ENCODE measurements at places on chromosomes 1 and 21. TPM values are rescaled to one million over a fixed set of nuclear protein-coding genes. Genes with fewer than 3 reads are reported as not detected.

DNA sequence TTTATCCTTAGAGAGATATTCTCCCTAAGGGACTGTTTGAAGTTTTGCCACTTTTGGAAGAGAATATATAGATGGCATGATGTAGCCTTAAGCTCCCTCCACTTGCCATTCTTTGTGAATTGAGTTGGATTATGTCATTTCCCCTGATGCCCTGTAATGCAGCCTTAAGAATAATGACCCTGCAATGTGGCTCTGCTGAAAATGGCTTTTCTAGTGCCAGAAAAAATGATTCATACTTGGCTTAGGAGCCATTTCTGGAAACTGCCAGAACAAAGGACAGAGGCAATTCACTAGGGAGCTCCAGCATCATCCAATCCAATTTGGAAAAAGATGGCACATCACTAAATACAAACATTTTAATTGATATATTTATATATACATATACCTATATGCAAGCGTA is 265.3 kb downstream of the SPATA17 start:
- DNase-seq: no peak

DNA sequence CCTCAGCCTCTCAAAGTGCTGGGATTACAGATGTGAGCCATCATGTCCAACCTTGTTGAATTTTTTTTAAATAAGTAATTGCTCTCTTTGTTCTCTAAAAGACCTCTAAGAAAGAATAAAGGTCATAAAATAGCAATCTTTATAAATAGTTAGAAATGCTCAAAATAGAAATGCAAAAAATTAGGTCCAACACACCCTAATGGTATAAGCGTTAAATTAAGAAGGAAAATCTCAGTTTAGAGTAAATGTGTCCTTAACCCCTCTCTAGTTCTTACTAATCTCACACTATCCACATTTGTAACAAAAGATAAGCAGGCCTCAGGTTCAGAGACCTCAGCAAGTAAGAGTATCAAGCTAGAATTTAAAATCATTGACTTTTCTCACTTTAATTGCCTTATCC is 38.3 kb upstream of the GLIS1 start:
- no peak for DNase-seq

- DNase-seq: no peak
Observed at GRCh38 chr1:187878883-187879282, 1050.1 kb downstream of the PLA2G4A start.

DNA sequence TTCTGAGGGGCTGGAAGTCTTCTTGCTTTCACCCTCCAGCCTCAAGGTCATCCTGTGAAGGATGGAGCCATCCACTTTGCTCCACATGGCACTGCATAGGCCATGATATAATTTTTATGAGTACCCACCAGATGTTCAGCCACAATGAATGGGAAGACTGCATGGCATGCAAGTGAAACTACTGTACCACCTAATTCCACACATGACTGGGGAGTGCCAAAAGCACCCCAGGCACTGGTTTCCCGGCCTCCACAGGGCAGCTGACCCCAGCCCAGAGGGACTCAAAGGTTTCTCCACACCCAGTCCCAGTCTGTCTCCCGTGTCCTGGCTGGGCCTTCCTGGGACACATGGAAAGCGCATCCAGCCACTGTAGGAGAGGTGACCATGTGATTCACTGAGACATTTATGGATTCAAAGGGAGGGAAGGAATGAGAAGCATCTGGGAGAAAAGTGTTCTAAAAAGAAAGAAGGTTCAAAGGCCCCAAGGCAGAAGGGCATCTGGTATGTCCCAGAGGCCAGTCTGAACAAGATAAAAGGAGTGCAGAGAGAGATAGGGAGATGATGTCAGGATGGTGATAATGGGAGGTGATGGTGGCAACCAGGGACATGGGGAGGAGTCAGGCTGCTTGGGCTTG is 12.1 kb downstream of the RHOU start:
- no peak for DNase-seq

DNA sequence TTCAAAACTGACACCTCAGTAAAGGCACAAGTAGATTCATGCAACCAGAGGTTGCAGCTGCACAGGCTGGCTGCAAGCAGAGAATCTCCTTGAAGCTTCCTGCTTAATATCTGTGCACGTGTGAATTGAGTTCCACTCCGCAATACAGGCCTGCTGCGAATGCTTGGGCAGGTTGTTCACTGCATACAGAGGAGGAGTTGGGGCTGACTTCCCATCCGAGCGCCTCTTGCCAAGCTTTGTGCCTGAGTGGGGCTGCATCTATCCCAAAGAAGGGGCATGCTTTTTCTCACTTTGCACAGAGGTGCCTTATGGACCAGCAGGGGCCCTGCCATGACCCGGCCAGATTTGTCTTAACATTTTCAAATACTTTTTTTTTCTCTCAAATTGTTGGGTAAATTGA is 17.9 kb upstream of the PADI1 start:
- no peak for DNase-seq

DNA sequence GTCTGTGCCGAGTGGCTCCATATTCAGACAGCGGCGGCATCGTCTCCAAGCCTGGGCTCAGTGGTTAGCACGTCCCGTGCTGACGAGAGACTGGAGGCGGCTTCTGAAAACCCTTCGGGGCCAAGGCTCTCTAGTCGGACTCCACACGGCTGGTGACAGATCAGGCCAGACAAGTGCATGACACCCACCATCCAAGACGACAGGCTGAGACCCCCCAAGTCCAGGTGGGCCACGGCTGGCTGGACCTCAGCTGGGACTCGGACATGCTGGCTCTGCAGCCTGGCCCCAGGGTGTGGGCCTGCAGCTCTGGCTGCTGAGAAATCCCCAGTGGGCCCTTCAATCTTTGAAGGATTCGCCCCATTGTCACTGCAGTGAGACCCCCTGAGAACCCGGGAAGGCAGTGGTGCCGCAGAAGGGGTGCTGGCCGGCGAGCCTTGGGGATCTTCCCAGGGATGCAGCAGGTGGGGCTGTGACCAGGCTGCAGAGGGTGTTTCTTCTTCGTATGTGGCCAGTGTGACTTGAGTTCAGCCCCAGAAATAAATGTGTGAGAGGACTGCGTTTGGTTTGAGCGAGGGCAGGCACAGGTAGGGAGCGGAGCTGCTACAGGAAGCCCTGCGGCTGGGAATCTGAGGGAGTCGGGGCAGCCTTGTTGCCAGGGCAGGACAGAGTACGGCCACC is 15.9 kb upstream of the SLC19A1 start:
- DNase-seq: no peak

DNA sequence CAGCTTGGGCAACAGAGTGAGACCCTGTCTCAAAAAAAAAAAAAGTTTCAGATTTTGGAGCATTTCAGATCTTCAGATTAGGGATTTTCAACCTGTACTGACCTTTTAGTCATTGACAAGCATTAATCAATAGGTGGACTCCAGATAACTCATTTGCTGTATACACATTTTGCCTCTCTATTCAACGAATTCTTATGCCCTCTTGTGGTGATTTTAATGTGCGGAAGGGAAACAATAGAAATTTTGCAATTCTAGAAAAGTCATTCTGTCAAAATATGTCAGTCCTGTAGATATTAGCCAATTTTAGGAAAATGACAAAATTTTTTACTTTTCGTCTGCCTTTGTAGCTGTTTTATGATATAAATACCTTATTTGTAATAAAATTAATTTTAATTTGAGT is 11.6 kb upstream of the OR2G2 start:
- no peak for DNase-seq

GRCh38 chr1:52907068-52907811 is 14.3 kb downstream of the ECHDC2 start:
- DNase-seq: no peak

- DNase-seq: no peak
Observed at GRCh38 chr1:60225486-60225885, 151.9 kb upstream of the C1orf87 start.

GRCh38 chr1:39825432-39825941 is 36.8 kb upstream of the BMP8B start:
- no peak for DNase-seq

Gene PWP2
- 0.35 TPM for polyA plus RNA-seq

Gene SPRR4
- polyA plus RNA-seq: not detected

Gene CFHR1
- polyA plus RNA-seq: not detected

Gene LRIG2
- polyA plus RNA-seq: 3.0 TPM

Gene RPL22
- 259 TPM for polyA plus RNA-seq

Gene BMP8B
- polyA plus RNA-seq: 0.07 TPM
